T-helper 2 cell treated with Interferon-gamma antibody and Interleukin-4, amounts not matched to agents 5 μg/mL and 100 μg/mL, for 36 hours (primary cell): ENCODE measurements at places on chromosomes 4 and X.

GRCh38 chrX:43958529-43958928 is 14.7 kb downstream of the NDP start:
- DNase-seq: peak; percentile 4

DNA sequence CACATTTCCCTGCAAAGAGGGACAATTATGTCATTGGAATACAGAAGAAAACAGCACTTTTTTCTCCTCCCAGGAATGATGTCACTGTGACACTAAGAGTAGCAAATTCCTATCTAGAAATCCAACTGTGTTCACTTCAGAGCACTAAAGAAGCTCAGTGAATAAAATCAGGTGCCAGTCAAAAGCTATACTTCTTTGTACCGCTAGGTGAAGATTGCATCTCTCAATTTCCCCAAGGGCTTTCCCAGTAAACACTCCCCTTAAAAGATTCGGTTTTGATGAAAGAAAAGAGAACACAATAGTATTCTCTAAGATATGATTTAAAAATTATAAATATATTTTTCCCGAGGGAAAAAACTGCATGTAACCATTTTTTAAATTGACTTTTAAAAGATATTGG is 104.7 kb upstream of the MID1 start:
- no peak for DNase-seq

- no peak for DNase-seq
Observed at GRCh38 chrX:9670136-9670814, 95.4 kb downstream of the GPR143 start.

- no peak for DNase-seq
Observed at GRCh38 chr4:150323406-150324325, 245.4 kb downstream of the DCLK2 start.

GRCh38 chr4:152380185-152380584 is 155.7 kb downstream of the FBXW7 start:
- no peak for DNase-seq
